MCF 10A (cell line): ENCODE measurements at places on chromosomes 13 and 19. TPM values are rescaled to one million over a fixed set of nuclear protein-coding genes. Genes with fewer than 3 reads are reported as not detected.

C19orf81 gene
- total RNA-seq, result not detected in 2 replicates

TICAM1 gene
- 24.2 and 25.6 TPM in 2 replicates for total RNA-seq

KLK5 gene
- total RNA-seq, result 0.19 TPM in 1 of 2 replicates, not detected in the other

PTH2 gene
- not detected in 2 replicates for total RNA-seq

PLIN4 gene
- total RNA-seq, result 1.4 and 1.8 TPM in 2 replicates

AP2S1 gene
- 237 and 252 TPM in 2 replicates for total RNA-seq

STK24 gene
- 200 and 215 TPM in 2 replicates for total RNA-seq
